ENCODE measurements at places on chromosomes 6 and 20.
A peak's percentile ranks its signal among the peaks of the same experiment; 100 is the strongest.

- DNase-seq: no peak
Observed at GRCh38 chr6:79430913-79431536, 106.2 kb downstream of the LCA5 start.

DNA sequence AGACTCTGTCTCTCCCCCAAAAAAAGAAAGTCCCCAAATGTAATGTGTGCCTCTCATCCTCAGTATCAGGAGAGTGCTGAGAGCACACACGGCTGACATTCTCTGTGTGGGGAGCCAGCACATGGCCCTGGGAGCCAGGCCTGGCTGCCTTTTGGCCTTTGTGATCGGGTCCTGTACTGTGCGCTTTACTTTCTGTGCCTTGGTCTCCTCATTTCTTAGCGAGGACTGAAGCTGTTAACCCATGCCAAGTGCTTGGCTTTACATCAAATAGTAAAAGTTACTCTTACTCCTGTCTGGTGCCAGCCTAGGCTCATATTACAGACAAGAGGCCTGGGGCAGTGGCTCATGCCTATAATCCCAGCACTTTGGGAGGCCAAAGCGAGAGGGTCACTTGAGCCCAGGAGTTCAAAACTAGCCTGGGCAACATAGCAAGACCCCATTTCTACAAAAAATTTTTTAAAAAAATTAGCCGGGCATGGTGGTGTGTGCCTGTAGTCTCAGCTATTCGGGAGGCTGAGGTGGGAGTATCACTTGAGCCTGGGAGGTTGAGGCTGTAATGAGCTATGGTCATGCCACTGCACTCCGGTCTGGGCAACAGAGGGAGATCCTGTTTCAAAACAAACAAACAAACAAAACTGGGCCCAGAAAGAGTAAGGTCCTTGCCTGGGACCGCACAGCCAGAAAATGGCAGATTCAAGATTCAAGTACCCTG is 50.3 kb downstream of the SNAI1 start:
- no peak for DNase-seq

- DNase-seq: no peak
Observed at GRCh38 chr6:72376736-72377135, 245.1 kb upstream of the KCNQ5 start.

GRCh38 chr6:25968769-25969168 is 6.2 kb downstream of the TRIM38 start:
- no peak for DNase-seq

DNA sequence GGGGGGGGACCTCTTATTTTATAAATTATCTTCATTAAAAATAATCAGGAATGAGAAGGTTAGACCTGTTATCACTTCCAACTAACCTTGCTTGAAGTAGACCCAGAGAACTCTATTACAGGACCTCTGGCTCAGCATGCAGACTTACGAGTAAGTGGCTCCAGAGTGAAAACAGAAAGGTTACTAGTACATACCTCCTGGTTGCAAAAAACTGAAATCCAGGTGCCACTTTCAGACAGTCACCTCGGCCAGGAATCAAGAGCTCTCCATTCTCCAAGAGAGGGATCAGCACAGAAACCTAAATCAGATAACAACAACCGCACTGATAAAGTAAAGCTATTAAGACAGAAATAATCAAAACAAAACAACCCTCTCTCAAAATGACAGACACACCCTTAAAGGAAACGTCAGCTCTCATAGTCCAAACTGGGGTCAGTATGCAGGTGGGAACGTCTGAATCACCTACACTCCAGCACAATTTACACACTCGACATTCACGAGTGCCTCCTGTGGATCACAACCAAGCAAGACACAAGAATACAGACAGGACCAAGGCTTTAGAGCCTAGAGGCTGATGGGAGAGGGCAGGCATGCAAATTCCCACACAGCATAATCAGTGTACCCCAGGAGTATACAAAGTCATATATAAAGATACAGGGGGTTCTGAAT is 31.8 kb downstream of the MDN1 start:
- DNase-seq: no peak

DNA sequence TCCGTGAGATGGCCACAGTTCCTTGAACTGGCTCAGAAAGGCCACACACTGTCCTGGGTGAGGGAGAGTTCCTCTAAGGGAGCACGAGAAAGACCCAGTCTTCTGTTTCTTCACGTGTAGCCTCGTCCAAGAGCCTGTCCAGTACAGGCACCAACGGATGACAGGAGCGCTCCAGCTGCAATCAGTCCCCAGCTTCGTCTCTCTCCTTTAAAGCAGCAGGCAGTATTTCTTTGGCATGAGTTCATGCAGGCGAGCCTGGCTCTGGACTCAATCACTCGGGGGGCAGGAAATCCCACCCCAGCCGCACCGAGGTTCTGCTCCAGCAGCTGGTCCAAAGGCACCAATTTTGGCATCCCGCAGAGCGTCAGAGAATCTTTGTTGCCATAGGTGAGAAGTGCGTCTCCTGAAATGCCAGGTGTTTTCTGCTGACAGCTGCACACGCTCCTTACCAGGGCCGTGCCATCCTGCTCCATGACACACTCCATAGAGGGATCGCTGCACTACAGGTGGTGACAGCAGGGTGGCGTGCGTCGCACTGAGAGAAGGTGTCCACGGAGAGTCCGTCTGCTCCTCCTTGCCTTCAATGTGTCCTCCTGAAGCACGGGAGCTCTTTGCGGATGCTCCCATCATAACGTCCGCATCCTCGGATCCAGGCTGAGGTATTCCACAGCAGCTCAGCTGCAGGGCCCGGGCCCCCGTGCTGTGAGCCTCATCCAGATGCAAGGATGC is 59.6 kb upstream of the AFDN start:
- no peak for DNase-seq

- peak; percentile 70 for DNase-seq
Observed at GRCh38 chr6:140857739-140858380, 1274.9 kb upstream of the GJE1 start.

DNA sequence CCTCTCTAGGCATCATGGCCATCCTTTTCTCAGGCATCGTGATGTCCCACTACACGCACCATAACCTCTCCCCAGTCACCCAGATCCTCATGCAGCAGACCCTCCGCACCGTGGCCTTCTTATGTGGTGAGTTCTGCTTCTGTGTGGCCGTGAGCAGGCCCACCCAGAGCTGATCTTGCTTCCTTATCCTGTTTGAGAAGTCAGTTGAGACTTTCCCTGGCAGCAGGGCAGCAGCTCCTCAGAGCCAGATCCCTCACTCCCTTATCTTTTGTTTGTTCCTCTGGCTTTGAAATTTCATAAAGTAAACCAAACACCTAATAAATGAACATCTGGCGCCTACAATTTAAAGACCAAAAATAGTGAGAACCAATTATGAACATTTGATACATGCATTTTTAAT is 40.6 kb downstream of the SPATA2 start:
- DNase-seq: no peak

GRCh38 chr6:87184762-87185250 is 29.4 kb downstream of the ZNF292 start:
- no peak for DNase-seq

- no peak for DNase-seq
Observed at GRCh38 chr20:25136643-25137559, 55.0 kb upstream of the VSX1 start.

DNA sequence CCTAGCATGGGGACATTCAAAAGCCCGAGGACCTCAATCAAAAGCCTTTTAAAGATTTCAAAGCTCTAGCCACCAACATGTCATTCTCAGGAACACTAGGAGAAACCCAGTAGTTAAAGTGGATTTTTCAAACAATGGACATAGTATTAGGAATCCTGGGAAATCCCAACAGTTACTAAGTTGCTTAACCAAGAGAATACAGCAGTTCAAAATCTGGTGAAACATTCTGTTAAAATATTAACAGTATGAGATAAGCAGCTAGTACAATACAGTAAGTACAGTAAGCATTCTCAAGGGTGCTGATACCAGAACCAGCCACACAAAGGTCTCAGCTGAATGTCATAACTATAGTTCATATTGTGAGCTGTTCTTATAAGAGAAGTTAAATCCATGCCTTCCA is 68.6 kb downstream of the CDK19 start:
- no peak for DNase-seq

- DNase-seq: no peak
Observed at GRCh38 chr6:150756173-150756572, 109.3 kb upstream of the MTHFD1L start.

- no peak for DNase-seq
Observed at GRCh38 chr20:63351811-63352591, 9.1 kb downstream of the CHRNA4 start.

DNA sequence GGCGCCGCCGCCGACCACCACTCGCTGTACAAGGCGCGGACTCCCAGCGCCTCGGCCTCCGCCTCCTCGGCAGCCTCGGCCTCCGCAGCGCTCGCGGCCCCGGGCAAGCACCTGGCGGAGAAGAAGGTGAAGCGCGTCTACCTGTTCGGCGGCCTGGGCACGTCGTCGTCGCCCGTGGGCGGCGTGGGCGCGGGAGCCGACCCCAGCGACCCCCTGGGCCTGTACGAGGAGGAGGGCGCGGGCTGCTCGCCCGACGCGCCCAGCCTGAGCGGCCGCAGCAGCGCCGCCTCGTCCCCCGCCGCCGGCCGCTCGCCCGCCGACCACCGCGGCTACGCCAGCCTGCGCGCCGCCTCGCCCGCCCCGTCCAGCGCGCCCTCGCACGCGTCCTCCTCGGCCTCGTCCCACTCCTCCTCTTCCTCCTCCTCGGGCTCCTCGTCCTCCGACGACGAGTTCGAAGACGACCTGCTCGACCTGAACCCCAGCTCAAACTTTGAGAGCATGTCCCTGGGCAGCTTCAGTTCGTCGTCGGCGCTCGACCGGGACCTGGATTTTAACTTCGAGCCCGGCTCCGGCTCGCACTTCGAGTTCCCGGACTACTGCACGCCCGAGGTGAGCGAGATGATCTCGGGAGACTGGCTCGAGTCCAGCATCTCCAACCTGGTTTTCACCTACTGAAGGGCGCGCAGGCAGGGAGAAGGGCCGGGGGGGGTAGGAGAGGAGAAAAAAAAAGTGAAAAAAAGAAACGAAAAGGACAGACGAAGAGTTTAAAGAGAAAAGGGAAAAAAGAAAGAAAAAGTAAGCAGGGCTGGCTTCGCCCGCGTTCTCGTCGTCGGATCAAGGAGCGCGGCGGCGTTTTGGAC is 2.0 kb downstream of the SOX4 start:
- DNase-seq: peak; percentile 27

DNA sequence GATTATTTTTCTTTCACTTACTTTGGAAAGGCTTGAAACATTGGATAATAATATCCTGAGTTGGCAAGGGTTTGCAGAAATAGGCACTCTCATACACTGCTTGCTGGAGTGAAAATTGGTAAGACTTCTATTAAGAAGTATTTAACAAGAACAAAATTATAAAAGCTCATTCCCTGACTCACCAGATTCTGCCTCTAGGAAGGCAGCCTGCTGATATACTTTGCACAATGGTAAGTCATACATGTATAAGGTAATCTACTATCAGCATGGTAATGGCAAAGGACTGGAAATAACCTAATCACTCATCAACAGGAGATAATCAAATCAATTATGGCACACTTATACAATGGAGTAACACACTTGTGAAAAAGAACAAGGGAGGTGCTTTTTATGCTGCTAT is 85.8 kb downstream of the PLCG1 start:
- no peak for DNase-seq

DNA sequence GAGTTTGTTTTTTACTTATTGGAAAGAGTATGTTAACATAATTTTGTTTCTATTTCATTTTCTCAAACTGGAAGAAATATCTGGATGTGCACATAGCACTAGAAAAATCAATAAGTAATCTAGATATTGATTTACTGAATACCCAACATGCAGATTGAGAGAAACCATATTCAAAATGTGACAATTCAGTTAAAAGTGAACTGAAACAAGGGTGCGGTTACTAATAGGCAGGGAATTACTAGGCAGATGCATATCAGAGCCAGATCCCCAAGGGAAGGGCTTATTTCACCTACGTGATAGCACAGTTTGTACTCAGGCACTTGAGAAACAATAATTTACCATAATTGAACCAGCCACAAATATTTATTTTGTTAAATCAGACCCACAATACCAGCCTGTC is 493.1 kb upstream of the FLRT3 start:
- no peak for DNase-seq

DNA sequence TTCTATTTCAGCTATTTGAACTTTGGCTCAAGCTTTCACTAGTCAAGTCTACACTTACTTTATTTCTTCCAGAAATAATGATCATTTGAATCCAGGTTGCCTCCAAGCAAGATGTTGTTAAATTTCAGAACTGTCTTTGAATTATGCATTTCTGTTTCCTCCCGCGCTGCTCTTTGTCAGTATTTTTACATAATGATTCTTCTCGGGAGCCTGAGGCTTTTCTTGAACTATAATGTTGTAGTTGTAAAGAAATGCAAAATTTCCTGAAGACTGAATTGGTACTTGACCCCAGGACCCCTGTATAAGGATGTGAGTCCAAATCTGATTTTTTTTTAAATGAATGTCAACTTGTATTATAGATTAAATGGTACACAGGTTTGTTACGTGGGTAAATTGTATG is 80.4 kb downstream of the ARMC2 start:
- no peak for DNase-seq

DNA sequence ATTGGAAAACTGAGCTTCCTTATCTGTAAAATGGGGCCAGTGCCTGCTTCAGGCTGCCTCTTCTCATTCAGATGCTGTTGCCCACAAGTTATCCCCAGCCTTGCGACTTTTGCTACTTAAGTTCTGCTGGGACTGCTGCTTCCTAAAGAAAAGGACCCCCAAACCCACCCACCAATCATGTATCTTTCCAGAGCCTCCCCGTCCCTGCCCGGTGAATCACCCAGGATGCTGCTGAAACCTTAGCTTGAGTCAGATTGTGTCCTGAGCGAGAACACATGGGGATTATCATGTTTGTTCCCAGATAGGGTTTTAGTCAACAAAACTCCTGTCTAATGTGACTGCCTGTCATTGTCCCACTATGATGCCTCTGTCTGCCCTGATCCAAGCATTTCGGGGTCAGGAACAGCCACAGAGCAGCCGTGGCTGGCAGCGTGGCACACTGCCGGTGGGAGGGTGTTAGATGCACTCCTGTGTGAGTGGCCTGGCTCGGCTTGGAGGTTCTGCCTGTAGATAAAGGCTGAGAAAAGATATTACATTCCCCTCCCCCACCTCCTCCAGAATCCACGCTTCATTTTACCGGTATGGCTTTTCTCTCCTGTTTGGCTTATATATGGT is 79.9 kb downstream of the TOX2 start:
- no peak for DNase-seq

GRCh38 chr20:62479156-62479555 is 3.4 kb upstream of the GATA5 start:
- no peak for DNase-seq

- DNase-seq: no peak
Observed at GRCh38 chr6:75691012-75691411, 58.0 kb upstream of the MYO6 start.

- peak; percentile 94 for DNase-seq
Observed at GRCh38 chr20:53643031-53643832, 49.6 kb upstream of the ZNF217 start.

DNA sequence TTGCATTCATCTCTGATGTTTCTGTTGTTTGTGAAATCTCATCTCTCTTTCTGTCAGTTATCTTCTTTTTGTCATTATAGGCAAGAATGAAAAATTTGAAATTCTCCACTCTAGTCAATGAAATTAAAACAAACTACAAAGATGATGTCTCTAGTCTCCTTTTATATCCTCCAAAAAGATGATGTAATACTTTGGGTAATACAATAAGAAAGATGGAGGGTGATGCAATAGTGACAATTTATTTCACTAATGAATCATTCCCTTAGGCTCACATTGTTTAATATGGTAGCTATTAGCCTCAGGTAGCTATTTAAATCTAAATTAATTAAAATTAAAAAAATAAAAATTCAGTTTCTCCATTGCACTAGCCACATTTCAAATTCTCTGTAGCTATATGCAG is 145.4 kb downstream of the UST start:
- peak; percentile 21 for DNase-seq

- DNase-seq: no peak
Observed at GRCh38 chr6:169142538-169142844, 111.2 kb downstream of the THBS2 start.

GRCh38 chr20:1415667-1416468 is 23.0 kb upstream of the FKBP1A start:
- DNase-seq: peak; percentile 74

Measured in inflammatory macrophage treated with lipopolysaccharide for 4 hours (primary cell).